GM13976 (cell line): ENCODE measurements at places on chromosomes 16 and 17.

DNA sequence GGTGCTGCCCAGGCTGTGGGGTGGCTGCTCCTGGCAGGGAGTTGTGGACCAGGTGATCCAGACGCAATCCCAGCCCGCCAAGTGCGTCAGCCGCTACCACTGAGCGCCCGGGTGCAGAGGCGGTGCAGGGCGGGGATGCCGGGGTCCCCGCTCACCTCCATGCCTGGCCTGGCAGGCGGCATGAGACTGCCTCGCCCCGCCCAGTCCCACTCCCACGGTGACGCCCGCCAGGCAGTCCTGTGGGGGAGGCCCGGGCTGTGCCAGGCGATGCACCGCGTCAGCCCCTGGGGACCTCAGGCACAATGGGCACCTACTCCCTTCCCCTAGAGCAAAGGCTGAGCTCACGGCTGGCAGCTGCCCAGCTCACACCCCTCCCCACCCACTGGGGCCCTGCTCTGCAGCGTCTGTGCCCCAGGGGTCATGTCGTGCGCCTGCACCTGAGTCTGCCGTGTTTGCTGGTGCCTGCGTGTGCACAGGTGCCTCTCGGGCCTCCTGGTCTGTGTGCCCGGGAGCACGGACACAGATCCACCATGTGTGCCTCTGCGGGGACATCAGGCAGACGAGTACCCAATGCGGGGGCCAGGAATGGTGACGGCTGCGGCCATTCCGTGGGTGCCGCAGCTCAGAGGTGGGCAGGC is 5.3 kb downstream of the RPUSD1 start:
- DNase-seq, result no peak

DNA sequence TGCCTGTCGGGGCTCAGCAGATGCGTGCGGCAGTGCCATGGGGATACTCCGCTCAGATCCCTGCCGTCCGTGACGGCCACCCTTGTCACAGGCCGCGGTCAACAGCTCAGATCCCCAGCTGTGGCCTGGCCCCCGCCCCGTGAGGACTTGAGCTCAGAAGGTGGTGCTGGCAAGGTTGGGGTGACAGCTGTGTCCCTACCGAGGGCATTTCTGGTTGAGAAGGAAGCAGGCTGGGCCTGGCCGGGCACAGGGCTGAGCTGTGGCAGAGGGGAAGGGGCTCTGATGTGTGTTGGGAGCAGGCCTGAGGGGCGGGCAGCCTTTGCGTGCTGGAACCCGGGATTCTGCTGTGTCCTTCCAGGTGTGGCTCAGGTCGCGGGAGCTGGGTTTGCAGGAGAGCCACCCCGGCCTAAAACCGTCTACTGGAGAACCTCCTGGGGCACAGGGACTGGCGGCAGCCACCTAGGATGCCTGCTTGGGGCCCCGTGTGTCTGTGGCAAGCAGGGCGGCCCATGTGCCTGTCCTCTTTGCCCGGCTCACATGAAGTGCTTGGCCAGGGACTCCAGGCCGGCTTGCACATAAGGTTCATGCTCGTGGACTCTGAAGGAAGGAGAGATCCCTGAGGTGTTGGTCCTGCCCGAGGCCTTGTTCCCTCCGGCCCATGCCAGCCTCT is 5.1 kb downstream of the UBE2I start:
- DNase-seq, result no peak

- DNase-seq, result no peak
Observed at GRCh38 chr17:72697602-72698146, 394.8 kb downstream of the SLC39A11 start.

DNA sequence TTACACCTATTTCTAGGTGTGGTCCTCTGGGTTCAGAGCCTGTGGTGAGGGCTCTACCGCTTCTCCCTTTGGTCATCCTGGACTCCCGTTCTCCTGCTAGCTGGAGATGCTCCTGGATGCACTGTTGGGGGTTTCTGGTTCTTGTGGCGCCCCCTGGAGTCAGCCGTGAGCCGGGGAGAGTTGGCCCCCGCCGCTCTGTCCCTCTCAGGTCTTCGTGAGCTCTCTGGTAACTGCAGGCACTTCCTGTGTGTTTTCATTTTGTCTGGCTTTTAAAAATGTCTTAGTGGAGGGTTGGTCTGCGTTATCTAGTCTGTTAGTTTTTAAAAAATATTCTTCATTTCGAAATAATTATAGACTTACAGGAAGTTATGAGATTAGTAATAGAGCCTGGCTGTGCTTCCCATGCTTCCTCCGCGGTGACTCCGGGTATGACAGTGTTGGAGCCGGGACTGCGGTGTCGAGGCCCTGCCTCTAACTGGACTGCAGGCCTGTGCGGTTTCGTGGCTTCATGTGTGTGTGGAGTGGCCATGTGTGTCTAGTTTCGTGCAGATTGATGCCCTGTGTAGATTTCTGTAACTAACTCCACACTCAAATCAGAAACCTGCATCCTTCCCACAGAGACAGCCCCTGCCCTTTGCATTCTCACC is 78.0 kb upstream of the ZNF750 start:
- DNase-seq, result peak; percentile 59

DNA sequence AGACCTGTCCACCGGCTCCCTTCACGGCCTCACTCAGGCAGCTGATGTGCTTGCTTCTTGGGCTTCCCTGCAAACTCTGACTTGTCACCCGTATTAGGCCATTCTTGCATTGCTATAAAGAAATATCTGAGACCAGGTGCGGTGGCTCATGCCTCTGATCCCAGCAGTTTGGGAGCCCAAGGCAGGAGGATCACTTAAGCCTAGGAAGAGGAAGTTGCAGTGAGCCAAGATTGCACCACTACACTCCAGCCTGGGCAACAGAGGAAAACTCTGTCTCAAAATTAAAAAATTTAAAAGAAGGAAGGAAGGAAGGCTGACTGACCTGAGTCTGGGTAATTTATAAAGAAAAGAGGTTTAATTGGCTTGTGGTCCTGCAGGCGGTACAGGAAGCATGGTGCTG is 17.0 kb downstream of the SOST start:
- DNase-seq, result no peak

DNA sequence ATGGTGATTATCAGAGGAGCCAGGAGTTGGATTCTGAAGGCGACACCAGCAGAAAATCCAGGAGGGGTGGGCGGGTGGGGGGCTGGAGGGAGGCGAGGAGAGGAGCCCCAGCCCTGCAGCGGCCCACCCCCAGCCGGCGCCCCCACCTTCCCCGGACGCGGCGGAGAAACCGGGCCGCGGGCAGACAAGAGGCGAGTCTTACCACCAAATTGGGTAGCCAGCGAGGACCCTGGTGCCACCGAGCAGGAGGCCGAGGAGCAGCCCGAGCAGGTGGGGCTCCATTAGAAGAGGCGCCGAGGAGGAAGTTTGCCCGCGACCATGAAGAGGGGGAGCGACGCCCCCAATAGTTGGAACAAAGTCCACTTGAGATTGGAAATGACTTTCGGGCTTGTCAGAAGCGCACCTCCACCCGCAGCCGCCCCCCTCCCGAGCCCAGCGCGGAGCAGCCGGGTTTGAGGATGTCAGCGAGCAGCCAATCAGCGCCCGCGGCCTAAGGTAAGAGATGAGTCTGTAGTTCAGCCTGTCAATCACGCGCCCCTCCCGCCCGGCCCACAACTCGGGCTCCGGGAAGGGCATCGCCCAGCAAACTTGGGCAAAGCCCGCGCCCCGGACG is at the start of gene WNT3:
TSS of gene WNT3 (minus strand) at position 377 of the 613 bp plus-strand sequence. CDS start at position 282, 95 bp downstream.
- DNase-seq, result peak; percentile 75
